ENCODE measurements at places on chromosomes 5 and 9.

DNA sequence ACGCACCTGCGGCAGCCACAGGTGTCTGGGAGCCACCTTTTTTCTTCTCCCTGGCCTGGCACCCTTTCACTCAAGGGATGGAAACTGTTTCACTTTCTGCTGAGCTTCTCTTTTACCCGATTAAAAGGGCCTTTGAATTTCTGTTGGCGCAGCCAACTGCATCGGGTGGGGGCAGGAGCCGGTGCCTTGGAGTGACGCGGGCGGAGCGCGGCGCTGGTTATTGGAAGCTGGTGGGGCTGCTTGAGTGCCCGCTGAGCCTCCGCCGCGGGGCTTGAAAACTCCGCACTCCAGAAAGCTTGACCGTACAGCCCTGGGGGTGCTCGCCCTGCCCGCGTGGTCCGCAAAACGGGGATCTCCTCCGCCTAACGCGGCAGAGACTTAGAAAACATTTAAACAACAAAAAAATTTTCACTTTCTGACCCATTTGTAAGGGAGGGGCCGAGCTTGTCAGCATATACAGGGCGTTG, 52.0 kb upstream of the TJP2 start:
- DNase-seq: peak; percentile 72

DNA sequence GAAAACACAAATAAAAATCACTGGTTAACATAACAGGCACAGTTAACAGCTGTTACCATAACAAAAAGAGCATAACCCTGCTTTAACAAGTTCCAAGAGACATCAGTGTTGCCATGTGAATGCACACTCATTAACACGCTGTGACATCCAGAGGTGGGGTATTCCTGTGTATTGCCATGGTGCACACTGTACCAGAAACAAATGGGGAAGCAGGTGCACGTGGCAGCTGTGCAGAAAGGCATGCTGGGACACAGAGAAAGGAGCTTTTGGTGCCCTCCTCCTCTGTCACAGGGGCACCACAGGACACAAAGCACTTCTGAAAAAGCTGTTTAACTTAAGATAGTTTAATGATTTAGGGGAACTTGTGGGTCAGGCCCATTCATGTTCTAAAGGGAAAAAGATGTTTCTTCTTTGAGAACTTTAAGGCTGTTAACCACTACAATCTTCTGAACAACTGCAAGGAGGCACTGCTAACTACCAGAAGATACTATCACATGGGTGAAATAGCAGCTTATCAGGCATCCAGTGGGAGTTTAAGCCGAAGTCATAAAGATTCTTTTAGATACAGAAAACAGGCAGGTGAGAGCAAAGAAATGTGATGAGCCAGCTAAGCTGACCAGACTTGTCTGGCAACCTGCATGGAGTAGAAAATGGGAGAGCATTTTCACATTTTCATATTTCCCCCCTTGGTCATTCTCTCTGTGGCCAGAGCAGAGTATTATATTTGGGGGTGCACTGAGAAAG, 56.4 kb upstream of the GOLPH3 start:
- DNase-seq: no peak

DNA sequence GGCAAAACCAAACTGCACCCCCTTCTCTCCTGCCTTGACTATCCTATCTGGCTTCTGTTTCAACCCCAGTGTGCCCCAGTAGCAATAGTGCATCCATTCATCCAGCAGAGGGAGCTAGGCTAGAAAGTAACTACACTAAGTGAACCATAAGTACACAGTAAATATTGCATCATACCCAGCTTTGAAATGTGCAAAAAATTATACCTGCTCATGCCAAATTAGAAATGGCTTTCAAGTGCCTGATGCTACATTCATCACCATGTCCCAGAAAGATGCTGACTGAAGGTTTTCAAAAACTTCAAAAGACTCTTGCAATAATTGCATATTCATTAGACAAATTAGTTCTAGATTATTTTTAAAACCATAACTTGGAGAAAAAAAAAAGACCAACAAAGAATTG, 153.5 kb downstream of the PRELID2 start:
- peak; percentile 69 for DNase-seq

GRCh38 chr5:176436656-176437055, 11.5 kb upstream of the FAF2 start:
- peak; percentile 39 for DNase-seq

- peak; percentile 48 for DNase-seq
These were observed 24.6 kb downstream of the NR2F1 start for GRCh38 chr5:93607367-93608258.

DNA sequence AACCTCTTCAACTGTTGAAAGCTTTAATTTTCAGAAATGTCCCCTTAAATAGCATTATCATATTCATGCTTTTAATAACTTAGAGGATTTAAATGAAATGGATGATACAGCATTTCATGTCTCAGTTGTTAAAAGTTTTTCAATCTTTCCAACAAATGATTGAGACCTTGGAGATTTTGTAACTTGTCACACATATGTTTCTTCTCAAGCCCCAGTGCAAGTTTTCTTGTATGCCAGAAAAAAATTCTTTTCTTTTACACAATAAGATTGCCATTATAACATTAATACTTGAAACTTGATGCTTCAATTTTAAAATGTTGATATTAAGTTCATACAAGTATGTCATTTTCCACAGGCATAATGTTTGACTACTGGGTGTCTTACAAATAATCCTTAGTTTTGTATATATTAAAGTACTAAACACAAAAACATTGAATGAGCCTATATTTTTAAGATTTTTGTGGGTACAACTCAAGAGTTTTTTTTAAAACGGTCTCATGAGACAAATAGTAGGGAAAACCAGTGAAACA, 124.5 kb downstream of the AGTPBP1 start:
- DNase-seq: peak; percentile 79

GRCh38 chr5:113660206-113660605, 146.7 kb downstream of the YTHDC2 start:
- DNase-seq: no peak
